ENCODE measurements at places on chromosomes 7 and 10.

DNA sequence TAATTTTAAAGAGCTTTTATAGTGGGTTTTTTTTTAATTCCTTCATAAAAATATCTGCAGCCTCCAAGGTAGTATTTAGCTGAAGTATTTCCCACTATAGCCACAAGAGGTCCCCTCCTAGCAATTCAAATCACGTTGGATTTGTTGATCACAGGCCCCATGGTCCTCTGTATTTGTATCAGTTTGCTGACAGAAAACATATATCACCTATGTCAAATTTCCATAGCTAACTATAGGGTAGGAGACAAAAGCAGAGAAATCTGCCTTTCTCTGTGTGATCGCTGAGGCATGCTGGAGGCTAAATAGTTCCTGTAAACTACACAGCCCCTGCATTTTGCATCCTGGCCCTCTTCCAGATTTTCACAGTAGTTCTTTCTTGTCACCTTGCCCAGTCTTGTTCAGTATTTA is 1.7 kb upstream of the CTNNA3 start:
- no peak for DNase-seq

- no peak for DNase-seq
Observed at GRCh38 chr7:157886711-157887110, 549.9 kb downstream of the DNAJB6 start.

DNA sequence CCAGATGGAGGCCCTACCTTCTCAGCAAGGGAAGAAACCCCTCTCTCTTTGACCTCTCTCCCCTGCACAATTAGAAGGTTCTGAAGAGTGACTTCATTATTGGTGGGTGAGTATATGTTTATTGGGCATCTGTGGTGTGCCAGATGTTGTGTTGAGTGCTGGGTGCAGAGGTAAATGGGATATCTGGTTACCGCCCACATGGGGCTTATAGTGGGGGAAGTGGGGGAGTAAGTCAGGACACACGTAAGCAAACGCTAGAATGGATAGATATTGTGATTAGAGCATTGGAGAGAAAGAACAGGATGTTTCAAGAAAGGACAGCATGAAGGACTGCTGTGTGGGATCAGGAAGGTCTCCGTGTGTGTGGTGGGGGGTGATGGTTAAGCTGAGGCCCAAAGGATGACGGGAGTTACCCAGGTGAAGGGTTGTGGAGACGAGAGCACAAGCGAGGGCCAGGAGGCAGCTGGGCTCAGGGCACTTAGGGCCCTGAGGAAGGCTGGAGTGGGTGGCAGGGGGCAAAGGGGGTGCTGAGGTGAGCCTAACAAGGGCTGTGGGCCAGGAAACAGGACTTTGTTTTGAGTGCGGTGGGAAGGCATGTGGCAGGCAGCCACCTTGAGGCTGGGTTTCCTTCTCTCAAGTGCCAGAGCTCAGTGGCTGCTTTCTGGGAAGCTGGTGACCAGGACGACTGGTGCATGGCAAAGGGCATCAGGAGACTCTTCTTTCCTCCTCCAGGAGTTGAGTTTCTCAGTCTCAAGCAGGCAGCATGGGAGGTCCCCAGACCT is 299.9 kb downstream of the RPS24 start:
- no peak for DNase-seq

DNA sequence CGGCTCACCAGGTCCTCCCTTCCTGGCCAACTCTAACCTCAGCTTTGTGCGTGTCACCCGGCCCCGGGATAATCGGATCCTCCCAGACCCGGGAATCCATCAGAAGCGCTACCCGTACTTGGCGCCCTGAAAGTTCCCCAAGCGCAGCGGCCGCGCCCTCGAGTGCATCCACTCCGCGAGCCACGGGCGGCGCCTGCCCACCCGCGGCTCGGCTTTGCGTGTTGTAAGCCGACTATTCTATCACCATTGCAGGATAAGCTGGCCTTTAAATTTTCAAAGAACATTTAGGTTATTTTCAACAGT is 35.7 kb upstream of the EBLN1 start:
- DNase-seq, result no peak

DNA sequence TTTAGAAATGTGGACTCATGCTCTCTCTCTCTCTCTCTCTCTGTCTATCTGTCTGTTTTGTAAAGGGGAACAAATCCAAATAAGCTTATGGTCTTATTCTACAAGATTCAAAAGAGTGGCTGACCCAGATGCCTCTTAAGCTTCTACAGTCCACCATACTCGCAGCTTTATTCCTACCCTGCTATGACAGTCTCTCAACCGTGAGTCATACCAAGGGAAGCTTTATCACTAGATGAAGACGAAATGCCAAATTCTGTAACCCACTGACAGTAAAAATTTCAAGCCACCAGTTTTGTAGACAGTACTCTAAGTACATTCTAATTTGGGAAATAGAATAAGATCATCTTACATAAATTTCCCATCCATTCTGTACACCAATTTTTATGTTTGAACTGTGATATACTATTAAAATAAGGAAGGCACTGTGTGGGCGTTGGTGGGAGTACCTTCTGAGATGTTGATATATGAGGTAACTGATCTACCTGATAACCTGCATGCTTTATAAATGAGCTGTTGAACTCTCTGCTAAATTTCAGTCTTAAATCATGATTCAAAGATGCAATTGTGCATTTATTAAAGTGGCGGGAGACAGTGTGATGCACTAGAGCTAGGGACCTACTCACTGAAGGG is 153.2 kb downstream of the KLF6 start:
- DNase-seq, result no peak

DNA sequence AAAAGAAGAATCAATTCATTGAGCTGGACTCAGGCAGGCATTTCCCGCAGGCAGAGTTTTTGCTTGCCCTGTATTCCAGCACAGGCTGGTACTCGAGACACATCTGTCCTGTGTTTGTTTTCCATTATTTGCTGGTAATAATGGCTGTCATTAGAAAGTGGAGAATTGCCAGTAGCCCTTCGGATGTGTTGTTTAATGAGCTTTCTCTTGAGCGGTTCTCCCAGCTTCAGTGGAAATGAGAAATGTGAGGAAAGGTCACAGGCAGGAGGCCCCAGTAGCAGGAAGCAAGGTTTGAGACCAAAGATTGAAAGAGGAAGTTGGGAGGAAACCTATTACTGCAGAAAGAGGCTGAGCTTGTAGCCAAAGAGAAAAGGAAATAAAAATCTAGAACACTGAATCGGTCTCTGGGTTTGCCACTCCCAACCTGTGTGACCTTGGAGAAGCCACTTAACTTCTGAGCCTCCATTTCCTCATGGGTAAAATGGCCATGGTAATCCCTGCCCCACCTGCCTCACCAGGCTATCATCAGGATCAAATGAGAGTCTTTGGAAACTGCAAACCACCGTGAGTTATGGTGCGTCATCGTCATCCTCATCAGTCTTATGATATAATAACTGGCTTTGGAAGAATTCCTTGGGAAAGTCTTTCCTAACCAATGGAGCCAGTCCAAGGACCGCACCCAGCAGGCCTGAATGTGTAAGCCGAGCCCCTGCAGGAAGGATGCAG is 67.7 kb downstream of the TACR2 start:
- DNase-seq, result no peak

GRCh38 chr7:68785036-68785435 is 813.2 kb upstream of the AUTS2 start:
- no peak for DNase-seq

DNA sequence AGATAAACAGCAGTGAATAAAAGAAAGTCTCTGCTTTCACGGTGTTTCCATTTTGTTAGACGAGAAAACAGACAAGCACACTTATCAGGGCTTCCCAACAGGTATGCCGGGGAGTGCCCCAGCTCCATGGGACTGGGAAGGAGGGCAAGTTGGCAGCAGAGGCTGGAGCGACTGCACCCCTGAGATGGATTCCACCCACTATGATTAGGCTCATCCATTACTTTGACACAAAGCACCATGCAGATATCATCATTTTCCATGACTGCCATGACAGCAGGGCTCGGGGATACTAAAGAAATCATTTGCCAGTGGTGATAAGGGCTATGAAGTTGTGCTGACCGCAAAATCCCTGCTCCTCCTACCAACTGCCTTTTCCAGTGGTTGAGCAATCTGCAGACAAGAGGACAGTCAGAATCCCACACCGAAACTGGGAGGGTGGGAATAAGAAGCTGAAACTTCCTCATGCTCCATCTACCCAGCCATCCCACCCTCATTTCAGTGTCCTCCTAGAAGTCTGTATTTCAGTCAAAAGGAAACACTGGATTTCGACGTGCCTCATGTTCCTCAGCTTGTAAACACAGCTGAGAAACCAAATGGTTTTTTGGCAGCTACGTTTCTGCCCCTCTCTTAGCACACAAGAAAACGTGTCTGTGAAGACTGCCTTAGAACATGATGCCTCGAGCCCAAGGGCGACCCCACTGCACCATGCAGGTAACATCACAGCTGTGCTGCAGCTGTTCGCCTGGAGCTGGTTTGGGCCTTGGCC is 15.5 kb downstream of the CREB3L2 start:
- DNase-seq, result no peak

DNA sequence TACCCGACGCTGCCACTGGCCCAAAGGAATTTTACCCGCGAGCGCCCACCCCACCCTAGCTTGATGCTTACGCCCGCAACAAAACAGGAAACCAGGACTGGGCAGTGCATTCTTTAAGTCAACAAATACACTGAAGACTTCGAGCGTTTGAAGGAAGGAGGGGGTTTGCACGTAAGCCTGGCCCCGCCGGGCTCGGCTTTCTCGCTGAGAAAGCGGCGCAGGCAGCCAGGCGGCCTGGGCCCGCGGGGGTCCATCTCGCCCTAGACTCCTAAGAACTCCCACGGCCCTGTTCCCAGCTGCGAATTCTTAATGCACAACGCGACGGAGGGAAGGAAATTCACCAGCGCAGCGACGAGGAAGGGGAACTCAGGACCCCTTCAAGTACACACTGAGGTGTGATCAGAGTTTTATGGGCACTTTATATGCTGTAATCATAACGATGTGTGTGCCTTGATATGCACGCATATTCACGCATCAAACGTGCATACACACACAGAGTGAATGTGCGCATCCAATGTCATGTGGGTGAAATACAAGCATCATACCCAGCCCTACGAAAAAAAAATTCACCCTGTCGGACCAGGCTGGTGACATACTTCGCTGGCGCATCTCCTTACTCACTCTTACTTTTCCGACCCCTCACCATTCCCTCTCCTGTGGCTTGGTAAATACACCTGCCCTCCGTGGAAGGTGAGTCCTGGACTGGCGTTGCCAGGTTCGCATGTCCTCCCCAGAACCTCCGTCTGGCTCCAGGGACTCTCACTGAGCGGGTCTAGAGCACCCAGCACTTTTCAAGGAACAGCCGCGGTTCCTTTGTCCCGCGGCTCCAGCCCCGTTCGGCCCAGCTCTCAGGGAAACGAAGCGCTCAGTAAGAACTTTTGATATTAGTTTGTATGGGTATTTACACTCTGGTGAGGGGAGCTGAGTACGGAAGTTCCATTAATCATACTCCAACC is 5.7 kb upstream of the HOXA13 start:
- no peak for DNase-seq

DNA sequence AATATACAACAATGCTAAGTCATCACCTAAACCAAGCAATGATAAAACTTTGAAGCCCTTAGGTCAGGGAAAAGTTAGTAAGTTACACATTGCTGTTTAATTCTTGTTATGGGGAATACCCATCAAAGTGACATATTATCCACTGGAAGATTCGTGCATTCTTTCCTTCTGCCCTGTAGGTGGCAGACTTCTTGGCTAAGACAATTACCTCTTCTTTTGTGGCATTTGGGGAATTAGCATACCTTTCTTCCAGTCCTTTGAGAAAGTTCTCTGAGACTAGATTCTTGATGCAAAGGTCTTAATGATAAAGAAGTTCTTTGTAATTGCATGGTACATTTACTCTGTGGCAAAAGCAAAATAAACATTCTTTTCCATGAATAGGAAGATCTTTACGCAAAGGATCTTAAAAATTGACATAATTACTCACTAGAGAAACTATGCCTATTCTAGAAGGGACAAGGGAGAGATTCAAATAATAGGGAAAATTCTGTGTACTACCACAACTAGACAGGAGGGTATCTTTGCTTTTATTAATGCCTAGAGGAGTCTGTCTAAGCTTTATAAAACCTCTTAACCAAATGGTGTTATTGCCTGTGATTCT is 395.9 kb downstream of the GRM8 start:
- no peak for DNase-seq

DNA sequence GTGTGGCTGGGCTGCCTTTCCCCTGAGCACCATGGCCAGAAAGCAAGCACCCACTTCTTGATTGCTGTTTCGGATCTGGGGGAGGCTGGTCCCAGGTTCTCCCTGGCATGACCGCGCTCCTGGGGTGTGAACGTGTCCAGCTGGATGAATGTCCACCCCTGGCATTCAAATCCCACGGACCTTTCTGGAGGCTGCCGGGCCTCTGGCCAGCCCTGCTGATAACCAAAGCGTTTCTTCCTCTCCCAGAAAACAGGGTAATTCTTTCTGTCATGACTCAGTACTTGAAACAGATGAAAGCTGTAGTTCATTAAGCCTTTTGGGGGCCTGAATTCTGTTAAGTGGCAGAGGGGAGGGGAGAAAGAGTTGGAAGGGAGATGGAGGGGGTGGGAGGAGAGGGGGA is 73.1 kb upstream of the SAMD8 start:
- DNase-seq, result no peak

GRCh38 chr10:71326464-71326881 is 7.4 kb downstream of the SLC29A3 start:
- DNase-seq, result no peak

DNA sequence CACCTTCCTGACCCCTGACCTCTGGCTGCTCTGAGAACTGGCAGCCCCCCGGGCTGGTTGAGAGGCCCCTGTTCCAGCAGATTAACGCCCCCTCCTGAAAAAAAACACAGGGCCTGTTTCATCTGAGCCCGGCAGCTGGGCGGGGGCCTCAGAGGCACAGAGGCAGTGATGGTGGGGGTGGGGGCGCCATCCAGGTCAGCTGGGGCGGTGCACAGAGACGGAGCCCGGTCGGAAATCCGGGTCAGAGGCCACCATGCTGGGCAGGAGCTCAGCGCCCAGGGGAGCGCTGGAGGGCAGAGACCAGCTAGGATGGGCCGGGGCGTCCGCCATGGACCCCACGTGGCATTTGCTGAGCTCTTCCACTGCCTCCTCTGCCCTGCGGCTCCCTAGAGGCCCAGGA is 68.0 kb downstream of the UNCX start:
- DNase-seq, result no peak

DNA sequence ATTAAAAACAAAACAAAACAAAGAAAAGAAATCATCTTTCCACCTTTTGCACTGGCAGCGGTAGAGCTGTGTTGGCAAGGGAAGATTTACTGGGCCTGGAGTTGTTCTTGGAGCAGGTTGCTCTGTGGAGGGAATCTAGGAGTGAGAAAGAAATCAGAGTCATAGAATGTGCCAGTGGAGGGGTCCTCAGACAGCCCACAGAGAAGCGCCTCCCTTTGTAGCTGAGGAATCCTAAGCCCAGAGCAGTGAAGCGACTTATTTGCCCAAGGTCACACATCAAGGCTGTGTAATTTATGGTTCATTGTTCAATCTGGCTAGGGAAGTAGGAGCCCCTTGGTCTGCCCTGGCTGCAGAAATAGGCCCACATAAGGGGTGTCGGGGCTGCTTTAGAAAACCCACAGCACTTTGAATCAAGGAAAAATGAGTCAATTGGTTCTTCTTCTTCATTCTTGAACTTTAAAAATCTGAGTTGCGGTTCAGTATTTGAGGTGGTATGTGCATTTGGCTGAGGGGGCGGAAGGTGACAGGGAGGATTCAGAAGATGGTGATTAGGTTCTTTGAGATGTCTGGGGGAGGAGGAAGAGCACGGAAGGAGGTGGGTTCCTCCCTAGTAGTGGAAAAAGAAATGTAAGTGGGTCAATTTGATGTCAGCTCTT is 253.7 kb downstream of the PTEN start:
- DNase-seq, result no peak

GRCh38 chr10:34808801-34809745 is 6.0 kb downstream of the PARD3 start:
- peak; percentile 46 for DNase-seq

Measured in amygdala (tissue), 56 donors.